ENCODE measurements at places on chromosomes 1 and 21.

DNA sequence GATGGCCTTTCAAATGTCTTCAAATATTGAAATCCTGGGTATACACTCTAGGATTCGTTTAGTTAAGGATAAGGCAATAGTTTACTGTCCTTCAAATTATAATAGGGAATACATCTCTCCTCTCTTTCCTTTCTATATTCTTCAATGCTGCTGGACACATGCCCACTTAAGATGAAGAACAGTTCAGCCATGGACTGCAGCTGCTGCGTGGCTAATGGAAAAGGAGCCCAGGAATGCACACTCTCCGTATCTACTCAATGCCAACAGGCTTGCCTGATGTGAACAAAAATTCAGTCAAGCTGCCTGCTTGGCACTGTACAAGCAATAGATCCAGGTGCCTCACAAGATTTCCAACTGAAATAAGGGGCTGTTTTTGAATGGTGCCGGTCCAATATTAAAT is 321.2 kb upstream of the LYPLAL1 start:
- no peak for DNase-seq

DNA sequence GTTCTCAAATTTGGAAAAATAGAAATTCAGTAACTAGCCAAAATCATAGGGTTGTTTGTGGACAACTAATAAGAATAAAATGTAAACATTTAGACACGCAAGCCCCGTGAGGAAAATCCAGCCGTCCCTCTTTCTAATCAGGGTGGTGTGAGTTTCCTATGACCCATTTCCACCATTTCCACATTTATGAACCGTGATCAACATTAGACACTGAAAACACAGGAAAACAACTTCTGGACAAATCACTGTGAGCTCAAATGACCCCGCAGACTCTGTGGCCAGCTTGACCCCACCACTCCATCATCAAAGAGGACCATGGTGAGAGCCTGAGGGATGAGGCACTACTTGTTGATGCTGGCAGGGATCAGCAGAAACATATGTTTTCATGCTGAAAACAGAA is 101.0 kb downstream of the SIM2 start:
- DNase-seq, result no peak

- DNase-seq, result no peak
Measured at GRCh38 chr1:77412820-77413530, 131.2 kb downstream of the AK5 start.

GRCh38 chr1:26745191-26745590 is 42.6 kb upstream of the PIGV start:
- no peak for DNase-seq

DNA sequence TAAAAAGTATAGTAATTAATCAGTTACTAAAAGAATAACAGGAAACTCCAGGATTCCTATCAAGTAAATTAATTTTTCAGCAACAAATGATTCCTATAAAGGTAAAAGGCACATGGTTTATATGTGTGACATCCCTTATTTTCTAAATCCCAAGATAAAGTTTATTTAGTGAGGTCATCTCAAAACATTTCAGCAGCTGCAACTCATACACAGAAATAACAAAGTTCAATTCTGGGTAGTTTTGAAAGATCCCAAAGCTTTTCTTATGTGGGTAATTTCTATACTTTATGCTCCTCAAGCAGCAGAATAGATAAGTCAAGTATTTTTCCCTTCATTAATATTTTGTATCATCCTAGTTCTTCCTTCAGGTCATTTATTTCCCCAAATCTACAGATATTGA is 117.7 kb downstream of the EIF4G3 start:
- DNase-seq, result no peak

DNA sequence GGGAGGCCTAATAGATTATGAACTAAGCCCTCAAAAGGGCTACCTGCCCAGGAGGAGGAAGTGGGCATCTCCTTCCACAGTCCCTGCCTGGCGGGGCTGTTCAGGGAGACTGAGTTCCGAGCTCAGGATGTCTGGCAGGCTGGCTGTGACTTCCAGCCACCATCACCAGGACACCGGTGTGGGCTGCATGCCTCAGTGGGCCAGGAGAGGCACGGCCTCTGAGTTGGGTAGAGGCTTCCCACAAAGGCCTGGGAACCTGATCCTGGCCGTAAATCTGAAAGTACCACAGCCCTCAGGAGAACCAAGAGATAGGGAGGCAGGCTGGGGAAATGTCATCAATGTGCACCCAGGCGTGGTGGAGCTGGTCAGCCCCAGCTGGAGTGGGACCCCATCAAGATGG is 29.1 kb downstream of the NTPCR start:
- DNase-seq, result no peak

DNA sequence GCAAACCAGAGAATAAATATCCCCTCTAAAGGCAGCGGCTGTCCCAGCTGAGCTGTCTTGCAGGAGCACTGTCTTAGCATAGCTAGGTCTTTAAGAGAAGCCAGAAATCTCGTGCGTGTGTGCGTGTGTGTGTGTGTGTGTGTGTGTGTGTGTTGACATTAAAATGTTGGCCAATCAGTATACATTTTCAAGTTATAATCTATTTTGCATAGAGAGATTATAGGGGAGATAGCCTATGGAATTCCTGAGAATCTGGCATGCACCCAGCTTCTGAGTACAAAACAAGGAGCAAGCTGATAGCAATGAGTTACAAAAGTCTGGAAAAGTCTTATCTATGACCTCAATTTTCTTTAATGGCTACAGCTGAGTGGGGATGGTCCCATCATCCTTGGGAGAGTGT is 17.7 kb downstream of the METTL13 start:
- DNase-seq, result no peak

GRCh38 chr1:169487133-169487532 is 1.4 kb upstream of the SLC19A2 start:
- no peak for DNase-seq

DNA sequence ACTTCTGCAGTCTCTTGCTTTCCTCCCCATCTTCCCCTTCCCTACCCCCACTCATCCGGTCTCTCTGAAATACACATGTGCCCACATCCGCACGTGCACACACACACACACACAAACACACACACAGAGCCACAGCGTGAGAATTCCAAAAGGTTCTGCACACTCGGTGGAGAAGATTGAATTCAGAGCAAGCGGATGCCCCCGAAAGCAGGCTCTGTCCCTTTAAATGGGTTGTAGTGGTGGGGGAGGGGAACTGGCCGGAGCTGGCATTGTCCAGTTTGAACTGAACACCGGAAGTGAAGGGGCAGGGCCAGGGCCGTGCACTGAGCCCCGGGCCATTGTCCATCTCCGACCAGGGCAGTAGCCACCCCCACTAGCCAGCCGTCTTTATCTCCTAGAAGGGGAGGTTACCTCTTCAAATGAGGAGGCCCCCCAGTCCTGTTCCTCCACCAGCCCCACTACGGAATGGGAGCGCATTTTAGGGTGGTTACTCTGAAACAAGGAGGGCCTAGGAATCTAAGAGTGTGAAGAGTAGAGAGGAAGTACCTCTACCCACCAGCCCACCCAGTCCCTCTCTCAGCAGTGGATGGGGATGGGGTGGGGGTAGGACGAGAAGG is 1.3 kb upstream of the LIN28A start:
- no peak for DNase-seq

GRCh38 chr1:6065093-6065858 is 19.6 kb downstream of the KCNAB2 start:
- no peak for DNase-seq

GRCh38 chr1:39317111-39317510 is 112.6 kb downstream of the MACF1 start:
- no peak for DNase-seq

GRCh38 chr1:116836099-116836498 is 73.6 kb upstream of the PTGFRN start:
- DNase-seq, result no peak

Data from stimulated activated CD4-positive, alpha-beta T cell treated with anti-CD3 and anti-CD28 coated beads, Interleukin-1b, Interleukin-23, amount 100 ng/mL, for 48 hours (primary cell).